ENCODE measurements at places on chromosomes 5 and 9. TPM values are rescaled to one million over a fixed set of nuclear protein-coding genes. Genes with fewer than 3 reads are reported as not detected.

DNA sequence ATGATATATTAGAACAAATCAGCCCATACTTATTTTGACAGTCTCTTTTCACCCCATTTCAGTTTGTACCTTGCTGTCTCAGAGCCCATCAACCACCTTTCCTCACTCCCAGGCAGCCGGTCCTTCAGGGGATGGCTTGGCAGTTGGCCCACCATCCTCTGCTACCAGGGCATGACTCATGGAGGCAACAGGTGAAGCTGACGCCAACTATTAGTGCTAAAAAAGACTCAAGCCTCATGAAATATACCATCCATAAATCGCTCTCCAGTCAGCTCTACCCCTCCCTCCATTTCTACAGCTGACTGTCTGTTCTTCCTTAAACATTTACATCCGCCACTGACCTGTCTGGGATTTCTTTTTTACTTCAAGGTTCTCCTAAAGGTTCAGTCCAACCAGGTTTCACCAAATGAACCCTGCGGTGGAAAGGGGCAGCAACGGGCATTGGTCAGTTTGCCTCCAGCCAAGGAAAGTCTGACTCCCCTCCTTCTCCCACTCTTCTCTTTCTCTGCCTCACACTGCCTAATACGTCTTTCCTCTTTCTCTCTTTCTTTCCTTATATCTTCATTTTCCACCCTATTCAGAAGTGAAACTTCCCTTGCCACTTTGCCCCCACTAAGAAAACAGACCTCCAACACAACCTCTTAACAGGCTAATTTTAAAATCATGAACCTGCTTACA is 439.1 kb downstream of the RAB3C start:
- DNase-seq, result no peak

DNA sequence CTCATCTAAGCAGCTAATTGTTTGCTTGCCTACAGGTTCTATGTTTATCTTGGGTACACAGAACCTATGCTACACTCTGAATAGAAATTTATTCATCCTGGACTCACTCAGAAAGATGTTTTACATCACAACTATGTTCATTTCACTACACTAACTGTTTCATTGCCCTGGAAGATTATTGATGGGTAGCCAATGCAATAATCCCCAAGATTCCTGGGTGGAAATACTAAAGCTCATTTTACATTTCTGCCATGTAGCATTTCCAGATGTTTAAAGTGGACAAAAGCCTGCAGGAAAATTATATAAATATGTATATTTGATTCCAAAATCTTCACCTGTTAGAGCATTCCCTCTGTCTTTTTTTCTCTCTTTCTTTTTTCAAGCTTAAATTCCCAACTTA is 51.9 kb upstream of the IL7R start:
- no peak for DNase-seq

Gene PCDHGA2
- polyA plus RNA-seq, result 5.8 TPM

GRCh38 chr5:114434396-114435219 is 72.7 kb downstream of the KCNN2 start:
- no peak for DNase-seq

Gene STING1
- polyA plus RNA-seq, result 31.8 TPM

- no peak for DNase-seq
These were observed 142.9 kb downstream of the CAMK4 start for GRCh38 chr5:111367115-111367514.

DNA sequence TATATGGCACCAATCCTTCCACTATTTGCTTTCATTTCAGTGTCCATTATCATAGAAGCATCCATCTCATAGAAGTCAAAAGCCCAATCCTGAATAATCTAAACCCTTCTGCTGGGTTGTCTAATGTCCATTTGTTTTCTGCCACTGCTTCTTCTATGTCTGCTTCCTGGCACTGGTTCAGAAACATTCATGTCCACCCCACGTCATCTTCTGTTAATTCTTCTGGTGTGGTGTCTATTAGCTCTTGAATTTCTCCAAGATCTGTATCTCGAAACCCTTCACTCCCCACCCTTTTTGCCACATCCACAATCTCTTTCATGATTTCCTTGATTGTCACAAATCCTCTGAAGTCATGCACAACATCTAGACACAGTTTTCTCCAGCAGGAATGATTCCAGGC is 23.2 kb upstream of the GOLGA1 start:
- no peak for DNase-seq

DNA sequence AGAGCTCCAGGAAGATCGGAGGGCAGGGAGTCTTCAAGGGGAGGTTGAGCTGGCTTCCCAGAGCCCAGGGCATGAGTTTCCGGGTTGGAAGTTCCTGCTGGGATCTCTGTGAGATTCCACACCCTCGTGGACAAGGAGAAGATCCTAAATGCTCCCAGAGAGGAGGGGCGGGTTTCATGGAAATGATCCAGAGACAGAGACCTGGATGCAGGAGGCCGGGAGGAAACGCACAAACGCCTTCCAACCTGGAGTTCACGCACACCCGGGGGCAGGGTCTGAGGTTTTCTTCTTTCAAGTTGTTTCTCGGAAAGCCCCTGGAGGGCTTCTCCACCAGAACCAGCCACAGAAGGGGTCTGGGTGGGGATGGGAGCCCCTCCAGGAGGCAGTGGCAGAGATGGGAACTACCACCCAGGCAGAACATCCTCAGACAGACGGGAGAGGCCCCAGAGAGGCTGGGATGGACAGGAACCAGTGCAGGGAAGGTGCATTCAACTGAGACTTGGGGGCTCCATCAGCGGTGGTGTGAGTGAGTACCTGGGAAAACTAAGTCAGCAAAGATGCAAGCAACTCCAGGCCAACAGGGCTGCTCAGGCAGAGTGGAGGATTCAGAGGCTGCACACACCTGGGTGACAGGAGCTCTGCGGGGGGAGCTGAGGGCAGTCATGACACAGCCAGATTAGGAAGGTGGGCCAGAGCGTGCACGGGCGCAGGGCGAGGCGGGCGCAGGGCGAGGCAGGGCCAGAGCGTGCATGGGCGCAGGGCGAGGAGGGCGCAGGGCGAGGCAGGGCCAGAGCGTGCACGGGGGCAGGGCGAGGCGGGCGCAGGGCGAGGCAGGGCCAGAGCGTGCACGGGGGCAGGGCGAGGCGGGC is 52.1 kb upstream of the EXOC3 start:
- no peak for DNase-seq

Gene AHRR
- polyA plus RNA-seq, result 2.9 TPM

DNA sequence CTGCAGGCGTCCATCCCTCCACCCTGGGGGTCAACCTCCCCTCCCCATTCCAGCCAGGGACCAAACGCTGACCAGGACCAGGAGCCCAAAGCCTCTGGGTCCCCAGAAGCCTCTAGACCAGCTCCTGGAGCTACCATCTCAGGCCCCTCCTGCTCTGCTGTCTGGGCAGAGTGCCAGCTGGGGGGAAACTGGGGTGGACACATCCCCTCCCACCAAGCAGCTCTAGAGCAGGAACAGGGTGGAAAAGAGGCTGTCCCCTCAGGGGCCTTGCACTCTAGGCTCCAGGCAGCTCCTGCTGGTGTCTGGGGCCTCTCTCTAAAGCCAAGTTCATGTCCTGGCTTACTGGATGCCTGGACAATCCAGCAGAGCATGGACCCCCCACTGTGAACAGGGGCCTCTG is 4.4 kb downstream of the SSNA1 start:
- DNase-seq, result no peak

DNA sequence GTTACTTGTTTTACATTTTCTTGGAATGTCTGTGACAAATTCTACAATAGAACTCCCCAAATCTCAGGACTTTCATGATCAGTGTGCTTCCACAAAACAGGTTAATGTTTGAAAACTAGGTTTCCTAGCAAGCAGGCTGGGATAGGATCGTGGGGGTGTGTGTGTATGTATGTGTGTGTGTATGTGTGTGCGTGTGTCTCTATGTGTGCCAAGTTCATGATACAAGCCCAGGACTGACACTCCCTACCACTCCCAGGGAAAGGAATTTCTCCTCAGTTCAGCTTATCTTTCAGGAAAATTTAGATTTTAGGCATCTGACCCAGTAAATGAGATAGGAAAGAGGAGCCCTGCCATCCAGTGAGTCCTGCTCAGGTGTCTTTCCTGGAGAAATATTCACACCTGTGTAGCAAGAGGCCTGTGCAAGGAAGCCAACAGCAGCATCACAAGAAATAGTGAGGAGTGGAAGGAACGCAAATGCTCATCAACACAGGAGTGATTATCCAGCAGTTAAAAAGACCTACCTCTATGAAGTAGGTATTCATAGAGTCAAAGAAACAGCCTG is 13.8 kb upstream of the ABLIM3 start:
- DNase-seq, result no peak

Gene DDX41
- polyA plus RNA-seq, result 85.1 TPM

Gene LCN2
- polyA plus RNA-seq, result 1.2 TPM

Gene PCDHB16
- polyA plus RNA-seq, result 4.8 TPM

GRCh38 chr5:141951332-141951781 is 6.6 kb downstream of the PCDH12 start:
- DNase-seq, result no peak

DNA sequence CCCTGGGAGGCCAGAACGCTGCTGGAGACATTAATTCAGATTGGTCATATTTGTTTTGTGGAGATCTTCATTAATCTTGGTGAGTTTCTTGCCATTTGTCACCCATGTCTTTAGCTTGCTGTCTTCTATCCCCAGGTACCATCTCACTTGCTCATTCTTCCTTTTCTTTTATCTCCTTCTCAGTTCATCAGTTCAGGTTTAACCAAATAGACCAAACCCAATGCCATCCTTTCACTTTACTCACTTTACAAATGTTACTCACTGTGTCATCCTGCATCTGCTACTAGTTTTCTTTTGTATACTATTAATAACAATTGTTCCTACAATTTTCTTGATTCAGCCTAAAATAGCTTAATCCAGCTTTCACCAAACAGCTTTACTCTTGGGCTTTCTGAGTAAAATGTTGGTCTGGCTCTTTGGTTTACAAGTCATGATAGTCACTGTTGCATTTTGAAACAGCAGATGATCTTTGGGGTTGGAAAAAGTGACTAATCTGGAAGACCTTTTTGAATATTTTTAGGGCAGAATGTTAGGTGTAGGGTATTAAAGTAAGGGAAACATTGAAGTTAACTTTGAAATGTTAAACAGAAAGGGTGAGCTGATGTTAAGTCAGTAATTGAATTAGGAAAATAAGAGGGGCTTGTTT is 246.9 kb downstream of the ZSWIM6 start:
- DNase-seq, result no peak

- DNase-seq, result no peak
These were observed 233.2 kb upstream of the DAB2 start for GRCh38 chr5:39657943-39658342.

Gene SLC34A1
- polyA plus RNA-seq, result 160 TPM

Gene IGFBPL1
- polyA plus RNA-seq, result 1.6 TPM

DNA sequence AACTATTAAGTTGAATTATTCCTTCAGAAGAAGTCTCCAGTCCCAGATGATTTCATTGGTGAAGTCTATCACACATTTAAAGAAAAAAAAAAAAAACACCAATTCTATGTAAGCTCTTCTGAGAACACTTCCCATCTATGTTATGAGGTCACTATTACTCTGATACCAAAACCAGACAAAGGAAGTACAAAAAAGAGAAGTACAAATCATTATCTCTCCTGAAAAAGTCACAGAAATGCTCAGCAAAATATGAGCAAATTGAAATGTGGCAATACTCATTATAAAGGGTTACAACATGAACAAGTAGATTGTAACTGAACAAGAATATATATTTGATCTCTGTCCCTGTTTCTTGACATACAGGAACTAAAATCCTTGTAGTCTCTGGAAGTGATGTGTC is 280.4 kb downstream of the TLE1 start:
- DNase-seq, result no peak

GRCh38 chr5:68555907-68556681 is 340.5 kb downstream of the PIK3R1 start:
- no peak for DNase-seq

- no peak for DNase-seq
These were observed 48.0 kb downstream of the RUSC2 start for GRCh38 chr9:35537913-35538312.

- no peak for DNase-seq
These were observed 86.6 kb downstream of the MUSK start for GRCh38 chr9:110755179-110755578.

DNA sequence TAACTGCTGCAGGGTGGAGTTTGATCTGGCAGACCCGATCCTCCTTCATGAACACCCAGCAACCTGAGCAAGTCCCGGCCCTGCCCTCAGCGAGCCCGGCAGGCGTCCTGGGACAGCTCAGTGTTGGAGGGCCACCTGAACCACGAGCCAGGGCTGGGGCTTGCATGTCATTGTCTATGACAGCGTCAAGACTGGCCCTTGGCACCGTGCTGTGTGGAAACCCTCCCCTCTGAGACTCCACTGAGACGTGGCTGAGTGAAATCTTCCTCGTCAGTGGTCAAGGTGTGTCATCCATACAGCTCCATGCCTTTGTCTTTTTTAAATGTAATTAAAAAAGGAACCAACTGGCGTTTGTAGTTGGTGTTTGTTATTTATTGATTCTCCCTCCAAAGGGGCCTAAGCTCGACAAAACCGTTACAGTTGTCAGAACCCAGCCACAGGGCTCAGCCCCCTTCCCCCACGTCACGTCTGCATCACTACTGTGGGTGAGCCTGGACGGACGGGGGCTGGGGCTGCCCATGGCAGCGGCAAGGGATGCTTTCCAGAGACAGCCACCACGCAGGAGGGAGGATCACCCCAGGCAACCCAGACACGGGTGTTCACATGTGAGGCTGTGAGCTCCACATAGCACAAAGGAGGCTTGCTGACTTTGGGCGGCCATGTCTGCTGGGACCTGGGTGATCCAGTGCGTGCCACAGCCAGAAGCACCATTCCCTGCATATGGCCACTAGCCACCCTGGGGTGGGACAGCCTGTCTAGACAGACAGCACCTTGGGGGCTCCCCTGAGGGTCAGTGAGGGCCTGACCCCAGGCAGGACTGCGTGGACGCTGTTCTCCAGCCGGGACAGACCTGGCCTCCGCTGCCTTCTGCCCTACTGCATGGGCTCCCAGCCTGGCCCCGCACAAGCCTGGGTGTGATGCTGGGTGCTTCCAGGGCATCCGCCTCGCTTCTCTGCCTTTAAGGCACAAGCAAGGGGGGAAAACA is 7.3 kb downstream of the UCK1 start:
- DNase-seq, result no peak

GRCh38 chr9:89750117-89750791 is 145.4 kb downstream of the GADD45G start:
- DNase-seq, result peak; percentile 52

Gene NOXA1
- 6.3 TPM for polyA plus RNA-seq

DNA sequence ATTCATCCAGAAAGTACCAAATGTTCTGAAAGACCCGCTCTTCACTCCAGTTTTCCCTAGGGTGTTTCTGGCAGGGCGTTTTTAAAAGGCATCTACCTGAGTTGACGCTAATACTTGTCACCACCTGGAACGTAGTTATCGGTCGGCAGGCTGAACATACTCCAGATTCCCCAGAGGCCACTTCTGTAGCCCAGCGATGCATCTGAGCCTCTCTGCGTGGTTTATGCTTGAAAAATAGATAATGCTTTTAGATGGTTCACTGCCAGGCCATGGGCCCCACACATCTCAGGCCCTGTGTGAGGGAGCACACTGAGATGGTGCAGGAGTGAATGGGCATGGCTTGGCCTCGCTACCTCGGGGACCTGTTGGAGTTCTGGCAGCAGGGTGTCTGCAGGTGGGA is 33.0 kb upstream of the NCS1 start:
- no peak for DNase-seq

Gene GRIA1
- 5.4 TPM for polyA plus RNA-seq

Gene NUTM2G
- 0.53 TPM for polyA plus RNA-seq

GRCh38 chr5:56951126-56951945 is 587 bp downstream of the MIER3 start:
- DNase-seq, result peak; percentile 15

All from right renal pelvis (tissue), 4 donors.